AG10803 (cell line): ENCODE measurements at places on chromosomes 4 and X.

DNA sequence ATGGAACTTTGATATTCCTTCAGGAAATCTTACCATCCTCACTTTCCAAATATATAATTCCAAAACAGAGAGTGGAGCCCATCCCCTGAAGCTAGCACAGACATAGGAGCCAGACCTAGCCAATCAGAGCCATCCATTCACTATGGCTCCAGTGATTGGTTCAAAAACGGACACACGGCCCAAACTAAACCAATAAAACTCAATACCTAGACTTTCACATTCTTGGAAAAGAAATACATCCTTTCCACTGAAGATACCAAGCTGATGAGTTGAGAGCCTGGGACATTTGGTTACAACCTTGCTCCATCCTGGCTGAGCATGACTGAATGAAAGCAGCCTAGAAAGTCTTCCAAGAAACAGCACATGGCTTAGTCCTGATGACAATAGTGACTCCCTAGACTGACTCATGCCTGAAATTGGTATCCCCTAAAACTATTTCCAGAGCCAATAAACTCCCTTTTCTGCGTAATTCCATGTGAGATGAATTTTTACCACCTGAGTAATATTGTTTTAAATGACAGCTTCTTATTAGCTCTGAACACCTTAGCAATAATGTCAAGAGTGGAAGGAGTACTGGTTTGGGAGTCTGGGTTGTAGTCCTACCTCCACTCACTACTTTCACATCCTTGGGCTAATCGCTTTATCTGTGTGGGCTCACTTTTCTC lies 189.6 kb upstream of the LNX1 start:
- peak; percentile 66 for DNase-seq

- DNase-seq, result no peak
Observed at GRCh38 chr4:114866901-114867670, 246.3 kb downstream of the NDST4 start.

DNA sequence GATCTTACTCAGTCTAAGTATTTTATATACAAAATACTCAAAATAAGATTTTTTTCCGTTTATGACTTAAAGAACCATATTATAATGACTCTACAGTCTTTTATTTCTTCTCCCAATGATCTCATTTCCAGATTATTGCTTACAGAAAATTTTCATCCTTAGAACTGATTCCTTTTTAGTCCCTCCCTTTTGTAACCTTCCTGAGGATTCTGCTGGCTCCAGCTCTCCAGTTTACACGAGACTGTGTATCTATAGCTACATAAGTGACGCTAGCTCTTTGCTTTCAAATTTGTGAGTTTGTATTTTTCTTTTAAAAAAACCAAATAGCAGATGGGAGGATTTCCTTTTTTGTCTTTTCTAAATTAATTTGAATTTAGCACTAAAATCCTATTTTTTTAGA lies 24.0 kb downstream of the FHDC1 start:
- DNase-seq, result no peak

DNA sequence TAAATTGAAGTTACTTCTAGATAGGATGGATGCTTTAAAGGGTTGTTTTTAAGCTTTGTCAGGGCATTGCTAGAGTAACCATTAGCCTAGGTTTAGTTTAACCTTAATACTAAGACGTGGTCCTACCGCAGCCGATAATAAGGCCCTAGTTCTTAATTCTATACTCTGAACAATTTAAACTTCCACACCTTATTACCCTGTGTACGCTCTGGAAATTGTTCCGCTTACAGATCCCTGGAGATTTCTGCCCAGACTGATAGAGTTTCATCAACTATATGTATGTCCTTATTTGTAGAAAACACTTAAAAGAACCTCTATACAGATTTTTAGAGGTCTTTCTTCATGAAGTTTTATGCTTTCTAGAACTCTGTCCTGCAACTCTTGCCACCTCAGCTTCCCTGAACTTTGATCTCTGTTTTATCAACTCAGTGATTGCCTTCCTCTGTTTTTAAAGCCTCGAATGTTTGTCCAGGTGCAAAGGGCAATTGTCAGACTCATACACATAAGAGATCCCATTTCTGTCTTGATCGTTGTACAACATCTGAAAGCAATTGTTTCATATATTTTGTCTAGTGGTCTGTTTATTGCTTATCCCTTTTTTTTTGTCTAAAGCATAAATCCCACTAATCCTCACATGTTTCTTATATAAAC lies 71.1 kb upstream of the VCX start:
- no peak for DNase-seq

- peak; percentile 9 for DNase-seq
Observed at GRCh38 chrX:119734897-119735339, 23.5 kb upstream of the SOWAHD start.

DNA sequence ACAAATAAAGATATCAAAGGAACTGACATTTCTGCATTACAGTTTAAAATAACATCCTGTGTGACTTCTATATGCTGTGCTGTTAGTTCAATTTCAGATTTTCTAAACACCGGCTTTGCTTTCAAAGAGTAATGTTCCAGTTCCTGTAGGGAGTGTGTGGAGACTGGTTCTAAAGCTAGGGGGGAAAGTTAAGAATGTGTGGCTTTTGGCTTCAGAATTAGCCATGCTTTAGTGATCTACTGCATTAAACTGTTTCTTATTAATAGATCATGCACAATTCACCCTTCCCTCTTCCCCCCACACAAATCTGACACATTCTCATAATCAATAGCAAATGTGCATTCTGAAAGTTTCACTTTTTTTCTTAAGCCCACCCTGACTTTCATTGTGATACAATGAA lies 32.0 kb upstream of the DKK2 start:
- DNase-seq, result no peak

- peak; percentile 1 for DNase-seq
Observed at GRCh38 chr4:149426461-149426860, 389.2 kb downstream of the IQCM start.
